ENCODE measurements at places on chromosomes 5 and 9.
A peak's percentile ranks its signal among the peaks of the same experiment; 100 is the strongest.

- DNase-seq = no peak
These were observed 299.4 kb upstream of the IRX2 start for GRCh38 chr5:3050863-3051262.

GRCh38 chr9:127562841-127563401, 49.2 kb upstream of the STXBP1 start:
- DNase-seq = no peak

- DNase-seq = no peak
These were observed 151.9 kb downstream of the NDUFS4 start for GRCh38 chr5:53712327-53712726.

DNA sequence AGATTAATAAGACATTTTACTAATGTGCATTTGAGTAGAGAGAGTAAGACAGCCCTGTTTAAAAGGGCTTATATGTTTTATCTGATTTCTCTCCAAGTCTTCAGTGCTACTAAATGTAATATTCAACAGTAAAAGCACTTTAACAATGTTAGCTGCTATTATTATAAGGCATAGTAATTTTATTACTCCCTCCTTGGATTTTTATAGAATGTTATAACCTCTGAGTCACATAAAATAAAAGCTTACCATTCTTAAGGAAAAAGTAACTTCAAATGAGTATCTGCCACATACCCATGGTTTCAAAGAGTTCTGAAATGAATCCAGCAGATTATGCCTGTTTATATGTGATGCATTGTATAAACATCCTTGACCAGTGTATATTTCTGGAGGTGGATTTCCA, 19.0 kb downstream of the SPDL1 start:
- no peak for DNase-seq

- peak; percentile 73 for DNase-seq
These were observed 38.4 kb downstream of the EGR1 start for GRCh38 chr5:138503487-138504270.

DNA sequence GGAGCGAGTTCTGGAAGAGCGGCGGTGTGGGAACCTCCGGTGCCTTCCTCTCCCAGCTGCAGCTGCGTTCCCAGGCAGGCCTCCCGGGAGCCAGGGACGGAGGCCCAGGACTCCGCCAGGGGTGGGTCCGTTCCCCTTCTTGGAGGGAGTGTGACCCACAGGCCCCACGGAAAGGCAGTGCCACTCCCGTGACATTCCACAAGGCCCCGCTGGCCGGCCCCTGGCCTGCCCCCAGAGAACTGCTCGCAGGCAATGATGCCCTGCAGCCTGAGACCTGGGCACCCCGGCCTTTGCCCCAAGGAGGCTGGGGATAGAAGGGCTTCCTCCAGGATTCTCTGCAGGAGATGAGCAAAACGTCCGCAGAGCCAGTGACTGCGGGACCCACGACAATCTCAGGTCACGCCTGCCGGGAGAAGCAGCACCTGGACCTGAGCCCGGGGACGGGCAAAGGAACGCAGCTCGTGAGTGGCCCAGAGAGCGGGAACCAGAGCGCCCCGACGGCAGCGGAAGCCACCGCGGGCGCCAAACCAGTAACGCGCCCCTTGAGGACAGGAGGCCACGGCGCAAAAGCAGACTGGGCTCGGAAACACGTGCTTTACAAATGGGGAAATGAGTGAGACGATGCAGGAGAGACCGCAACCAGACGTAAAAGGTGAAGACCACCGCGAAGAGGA, 9.3 kb downstream of the OBP2B start:
- no peak for DNase-seq

DNA sequence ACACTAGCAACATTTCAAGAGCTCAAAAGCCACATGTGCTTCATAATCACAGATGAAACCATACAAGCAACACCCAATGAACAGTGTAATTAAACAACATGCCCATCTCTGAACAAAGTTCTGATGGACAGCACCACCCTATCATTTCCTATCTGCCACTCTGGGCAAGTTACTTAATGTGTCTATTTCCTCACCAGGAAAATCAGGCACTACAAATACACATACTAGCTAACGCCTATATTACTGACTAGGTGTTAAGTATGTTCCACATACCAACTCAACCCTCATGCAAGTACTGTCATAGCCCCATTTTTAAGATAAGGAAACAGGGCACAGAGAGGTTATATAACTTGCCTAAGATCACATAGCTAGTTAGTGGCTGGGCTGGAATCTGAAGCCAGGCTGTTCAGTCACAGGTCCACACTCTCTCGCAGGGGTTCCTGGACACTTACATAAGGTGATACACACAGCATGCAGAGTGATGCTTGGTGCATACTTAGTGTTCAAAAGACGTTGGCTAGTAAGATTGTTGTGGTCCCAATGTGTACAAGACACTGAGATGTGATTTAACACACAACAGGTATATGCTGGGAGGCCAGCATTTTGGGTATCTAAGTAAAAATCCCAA, 24.2 kb downstream of the CORO2A start:
- no peak for DNase-seq

DNA sequence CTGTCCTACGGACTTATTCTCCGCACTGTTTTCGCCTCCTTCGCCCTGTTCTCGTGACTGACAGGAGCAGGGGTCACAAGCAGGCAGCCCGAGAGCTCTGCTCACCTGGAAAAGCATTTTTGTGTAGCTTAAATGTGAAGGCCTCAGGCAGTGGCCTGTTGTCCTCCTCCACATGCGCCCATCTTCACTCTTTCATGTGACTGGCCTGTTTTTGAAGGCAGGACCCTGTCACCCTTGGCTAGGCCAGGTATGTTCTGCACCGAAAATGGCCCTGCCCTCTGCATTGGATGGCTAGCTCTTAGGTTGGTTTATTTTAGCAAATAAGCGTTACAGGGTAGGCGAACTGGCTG, 614 bp upstream of the CPLANE1 start:
- no peak for DNase-seq

DNA sequence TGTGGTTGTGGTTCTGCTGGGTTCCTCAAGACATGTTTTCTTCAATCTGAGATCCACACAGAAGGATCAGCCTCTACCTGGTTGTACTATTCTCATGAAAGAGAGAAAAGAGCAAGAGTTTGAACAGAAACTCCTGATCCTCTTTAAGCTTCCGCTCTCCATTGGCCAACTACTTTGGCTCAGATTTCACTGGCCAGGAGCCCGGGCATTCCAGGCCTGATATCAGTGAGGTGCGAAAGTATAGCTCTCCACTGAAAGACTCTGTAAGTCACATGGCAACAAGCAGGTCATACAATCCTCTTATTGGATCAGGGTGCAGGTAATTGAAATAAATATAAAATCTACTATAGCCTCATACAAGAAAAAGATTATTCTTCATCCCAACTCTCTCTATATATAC, 920.5 kb downstream of the TLE4 start:
- no peak for DNase-seq

- no peak for DNase-seq
These were observed 87.5 kb upstream of the FBXW11 start for GRCh38 chr5:172093965-172094364.

DNA sequence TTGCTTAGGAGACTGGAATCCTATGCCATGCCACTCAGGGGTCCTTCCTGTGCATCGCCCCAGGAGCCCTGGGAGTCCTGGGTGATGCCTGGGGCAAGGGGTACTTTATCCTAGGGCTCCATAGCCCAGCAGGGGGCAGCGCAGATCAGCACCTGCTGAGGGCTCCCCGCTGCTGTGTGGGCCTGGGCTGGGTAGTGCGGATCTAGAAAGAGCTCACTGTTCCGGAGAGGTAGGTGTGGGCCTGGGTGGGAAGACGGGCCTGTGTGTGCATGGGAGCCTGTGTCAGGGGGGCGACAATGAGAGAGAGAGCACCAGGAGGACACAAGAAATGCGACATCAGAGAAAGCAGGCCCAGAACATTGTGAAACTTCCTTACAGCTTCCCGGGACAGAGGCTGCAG, 11.4 kb upstream of the DAB2IP start:
- peak; percentile 62 for DNase-seq

DNA sequence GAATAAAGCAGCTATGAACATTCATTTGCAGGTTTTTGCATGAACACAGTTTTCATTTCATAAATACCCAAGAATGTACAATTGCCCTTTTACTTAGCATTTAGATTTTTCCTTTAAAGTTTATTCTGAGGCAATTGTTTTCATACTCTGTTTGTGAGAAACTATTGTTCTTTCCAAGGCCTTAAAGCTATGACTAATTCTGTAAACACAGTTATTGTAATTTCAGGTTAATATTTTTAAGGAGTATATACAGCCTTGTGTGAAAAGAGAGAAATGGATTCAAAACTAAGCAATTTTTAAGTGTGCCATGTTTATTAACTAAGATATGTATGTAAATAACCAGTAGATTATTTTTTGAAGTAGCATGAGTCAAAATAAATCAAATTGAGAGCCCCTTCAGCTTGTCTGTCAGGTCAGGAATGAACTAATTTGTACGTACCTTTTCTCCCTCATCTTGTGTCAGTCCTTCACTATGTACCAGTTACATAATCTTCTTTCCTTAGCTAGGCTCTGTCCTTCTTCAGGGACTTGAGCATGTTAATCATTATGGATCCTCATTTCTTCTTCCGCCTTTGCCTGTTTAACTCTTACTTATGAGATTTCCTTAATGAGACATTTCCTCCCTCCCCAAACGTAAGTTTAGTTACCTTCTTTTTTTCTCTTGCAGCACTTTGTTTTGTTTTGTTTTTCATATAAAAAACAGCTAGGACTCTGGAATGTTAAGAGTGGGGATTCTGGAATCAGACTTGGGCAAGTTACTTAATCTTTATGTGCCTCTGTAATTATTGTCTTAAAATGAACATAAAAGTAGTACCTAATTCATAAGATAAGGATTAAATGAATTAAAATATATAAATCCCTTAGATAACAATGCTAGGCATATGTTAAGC, 63.6 kb downstream of the NIPBL start:
- no peak for DNase-seq

- no peak for DNase-seq
These were observed 156.2 kb downstream of the CDK5RAP2 start for GRCh38 chr9:120423812-120424211.

GRCh38 chr5:133354323-133355185, 257.8 kb downstream of the FSTL4 start:
- DNase-seq = no peak

- peak; percentile 89 for DNase-seq
These were observed 1.1 kb upstream of the MAN2A1 start for GRCh38 chr5:109688630-109688969.

DNA sequence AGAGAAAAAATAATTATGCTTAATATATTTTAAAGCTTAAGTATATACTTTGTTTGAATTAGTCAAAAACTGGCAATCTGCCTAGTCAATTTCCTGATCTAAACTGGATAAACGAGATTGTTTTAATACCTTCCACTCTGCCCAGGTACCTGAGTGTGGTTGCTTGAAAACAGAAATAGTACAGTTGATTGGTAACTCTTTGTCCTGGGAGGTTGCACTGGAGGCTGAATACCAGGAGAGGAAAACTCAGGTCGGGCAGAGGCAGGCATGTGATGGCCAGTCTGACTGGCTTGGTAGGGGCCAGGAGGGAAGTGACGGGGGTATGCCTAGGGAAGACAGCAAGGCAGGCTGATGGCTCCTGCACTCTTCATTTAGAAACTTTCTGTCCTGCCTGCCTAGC, 80.2 kb downstream of the PIK3R1 start:
- DNase-seq = no peak

DNA sequence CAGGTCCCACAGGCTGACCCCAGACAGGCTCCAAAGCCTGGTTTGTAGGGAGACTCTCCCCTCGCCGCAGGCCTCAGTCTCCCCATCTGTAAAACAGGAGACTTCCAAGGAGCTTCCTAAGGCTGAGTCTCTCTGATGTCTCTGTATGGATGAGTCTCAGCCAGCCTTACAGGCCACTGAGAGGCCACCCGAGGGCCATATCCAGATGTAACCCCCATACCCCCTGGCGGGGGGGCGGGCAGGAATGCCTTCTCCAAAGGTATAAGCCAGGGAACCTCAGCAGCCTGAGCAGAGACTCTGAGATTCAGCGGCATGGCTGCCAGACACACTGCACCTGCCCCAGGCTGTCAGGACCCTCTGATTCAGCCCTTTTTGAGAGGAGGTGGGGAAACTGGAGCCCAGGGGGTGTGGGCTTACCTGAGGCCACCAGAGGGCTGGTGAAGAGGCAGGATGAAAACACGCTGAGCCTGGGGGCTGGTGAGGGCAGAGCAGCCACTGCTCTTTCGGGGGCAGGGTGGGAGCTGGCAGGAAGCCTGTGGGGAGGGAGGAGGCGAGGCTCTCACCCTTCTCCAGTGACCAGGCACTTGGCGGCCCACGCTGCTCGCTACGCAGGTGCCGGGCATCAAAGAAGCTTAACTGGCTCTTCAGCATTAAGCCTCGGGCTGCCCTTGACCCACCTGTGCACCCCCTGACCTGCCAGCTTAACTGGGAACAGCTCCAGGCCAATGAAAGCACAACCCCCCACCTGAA, 5.5 kb upstream of the SUSD3 start:
- no peak for DNase-seq

DNA sequence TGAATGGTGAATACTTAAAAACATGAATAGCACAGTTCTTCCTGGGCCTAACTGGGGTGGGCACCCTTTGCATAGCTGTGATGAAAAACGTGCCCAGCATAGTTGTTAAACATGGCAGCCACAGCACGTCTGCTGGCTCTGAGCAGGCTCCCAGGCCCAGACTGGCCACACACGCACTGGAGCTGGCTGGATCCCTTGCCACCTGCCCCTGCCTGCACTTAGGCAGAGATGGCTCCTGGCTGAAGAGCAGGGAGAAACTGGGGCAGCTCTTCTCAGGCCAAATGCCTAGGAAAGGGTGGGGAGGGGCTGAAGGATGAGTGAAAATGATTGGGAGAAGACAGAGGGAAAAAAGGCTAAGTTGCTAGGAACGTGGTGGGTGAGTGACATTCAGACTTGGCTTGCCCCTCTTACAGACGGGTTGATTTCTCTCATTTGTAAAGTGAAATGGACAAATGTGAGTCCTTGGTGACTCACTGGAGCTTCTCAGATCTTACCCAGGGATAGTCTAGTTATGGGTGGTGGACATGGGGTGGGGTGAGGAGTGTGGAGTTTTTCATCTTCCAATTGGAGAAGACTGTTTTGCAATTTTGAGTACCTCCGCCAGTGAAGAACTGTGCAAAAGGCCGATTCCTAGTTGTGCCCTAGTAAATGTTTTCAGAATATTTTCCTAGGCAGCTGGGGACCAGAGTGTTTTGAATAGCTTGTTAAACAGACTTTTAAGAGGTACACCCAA, 42.4 kb downstream of the TRIO start:
- no peak for DNase-seq

DNA sequence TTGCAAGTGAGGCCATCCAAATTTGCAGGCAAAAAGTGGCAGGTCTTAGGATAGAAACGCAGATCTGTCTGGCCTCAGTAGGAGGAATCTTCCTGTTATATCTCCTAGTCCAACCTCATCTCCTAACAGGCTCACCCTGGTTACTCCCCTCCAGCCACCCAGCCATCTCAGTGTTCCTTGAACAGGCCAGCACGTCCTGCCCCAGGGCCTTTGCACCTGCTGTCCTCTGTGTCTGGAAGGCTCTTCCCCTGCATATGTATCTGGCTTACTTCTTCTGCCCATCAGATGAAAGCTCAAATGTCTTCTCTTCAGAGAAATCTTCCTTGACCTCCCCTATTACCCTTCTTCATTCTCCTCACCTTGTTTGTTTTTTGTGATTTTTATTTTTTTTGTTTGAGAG, 107.3 kb upstream of the ALDH1B1 start:
- no peak for DNase-seq
